ENCODE measurements at places on chromosomes 16 and 17. TPM values are rescaled to one million over a fixed set of nuclear protein-coding genes. Genes with fewer than 3 reads are reported as not detected.

The BRIP1 gene
- total RNA-seq = 4.5 TPM

The AGRP gene
- not detected for total RNA-seq

The FBXW10 gene
- under 0.01 TPM for total RNA-seq

The CHST4 gene
- not detected for total RNA-seq

The CTDNEP1 gene
- total RNA-seq = 122 TPM

The ZNF785 gene
- total RNA-seq = 8.0 TPM

The FBXW10B gene
- total RNA-seq = 1.0 TPM

The SOX15 gene
- 4.3 TPM for total RNA-seq

The ADAM11 gene
- total RNA-seq = 0.13 TPM

The METTL2A gene
- 26.7 TPM for total RNA-seq

The GFAP gene
- total RNA-seq = not detected

The EVI2B gene
- under 0.01 TPM for total RNA-seq

The LLGL2 gene
- total RNA-seq = 22.3 TPM

The GLG1 gene
- total RNA-seq = 108 TPM

The KRT13 gene
- 0.17 TPM for total RNA-seq

The THAP11 gene
- 11.0 TPM for total RNA-seq

The APOH gene
- total RNA-seq = not detected

The MEIOB gene
- total RNA-seq = not detected

The TOB1 gene
- total RNA-seq = 149 TPM

The TMEM208 gene
- 24.5 TPM for total RNA-seq

The CCDC154 gene
- 0.17 TPM for total RNA-seq

The LCMT1 gene
- total RNA-seq = 30.5 TPM

The TEKT5 gene
- total RNA-seq = 0.33 TPM

The XYLT1 gene
- 3.5 TPM for total RNA-seq

The PIMREG gene
- total RNA-seq = 0.83 TPM

The EME1 gene
- total RNA-seq = 8.0 TPM

The C16orf86 gene
- total RNA-seq = 1.7 TPM

The RPAIN gene
- total RNA-seq = 23.3 TPM

The ELAC2 gene
- total RNA-seq = 107 TPM

The KRTAP3-2 gene
- total RNA-seq = not detected

The CCL13 gene
- not detected for total RNA-seq

The DHRS7C gene
- total RNA-seq = not detected

The ADORA2B gene
- 73.7 TPM for total RNA-seq

The HBQ1 gene
- total RNA-seq = 0.69 TPM

The MGRN1 gene
- total RNA-seq = 34.2 TPM

The NSMCE1 gene
- total RNA-seq = 114 TPM

The CD19 gene
- not detected for total RNA-seq

The KRT23 gene
- total RNA-seq = 94.5 TPM

The DCTPP1 gene
- 23.3 TPM for total RNA-seq

The UBE2Z gene
- 104 TPM for total RNA-seq

The C16orf89 gene
- total RNA-seq = not detected

The TEKT3 gene
- total RNA-seq = not detected

The CCDC200 gene
- not detected for total RNA-seq

Data from mammary epithelial cell (primary cell).